ENCODE measurements at places on chromosomes 5 and 9.

GRCh38 chr9:124852121-124852828, 985 bp upstream of the WDR38 start:
- no peak for DNase-seq

GRCh38 chr5:20335978-20336377, 348.0 kb upstream of the CDH18 start:
- DNase-seq, result no peak

DNA sequence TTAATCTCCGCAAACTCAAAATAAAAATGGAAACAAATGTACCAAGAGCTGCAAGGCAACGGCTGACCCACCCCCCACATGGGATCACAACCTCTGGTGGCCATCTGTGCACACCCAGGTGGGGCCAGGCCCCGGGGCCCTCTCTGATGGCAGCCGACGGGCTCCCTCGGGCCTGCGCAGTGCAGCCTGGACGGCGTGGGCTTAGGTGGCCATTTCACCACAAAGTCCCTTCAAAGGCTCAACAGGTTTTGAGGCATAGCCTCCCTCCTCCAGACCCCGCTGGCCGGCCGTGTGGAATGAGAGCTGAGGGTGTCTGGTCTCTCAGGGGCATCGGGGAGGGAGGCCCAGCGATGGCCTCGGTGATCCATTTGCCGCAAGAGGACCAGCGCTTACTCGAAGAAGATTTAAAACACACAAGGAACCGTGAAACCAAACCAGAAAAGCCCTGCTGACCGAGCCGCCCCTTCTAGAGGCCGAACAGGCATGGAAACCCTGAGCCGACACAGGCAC, 42.7 kb upstream of the CEP72 start:
- DNase-seq, result no peak

GRCh38 chr5:159189310-159189709, 20.0 kb downstream of the RNF145 start:
- DNase-seq, result no peak

GRCh38 chr9:134007150-134007549, 15.0 kb upstream of the VAV2 start:
- DNase-seq, result no peak

GRCh38 chr9:37562826-37563225, 13.4 kb downstream of the FBXO10 start:
- DNase-seq, result no peak

DNA sequence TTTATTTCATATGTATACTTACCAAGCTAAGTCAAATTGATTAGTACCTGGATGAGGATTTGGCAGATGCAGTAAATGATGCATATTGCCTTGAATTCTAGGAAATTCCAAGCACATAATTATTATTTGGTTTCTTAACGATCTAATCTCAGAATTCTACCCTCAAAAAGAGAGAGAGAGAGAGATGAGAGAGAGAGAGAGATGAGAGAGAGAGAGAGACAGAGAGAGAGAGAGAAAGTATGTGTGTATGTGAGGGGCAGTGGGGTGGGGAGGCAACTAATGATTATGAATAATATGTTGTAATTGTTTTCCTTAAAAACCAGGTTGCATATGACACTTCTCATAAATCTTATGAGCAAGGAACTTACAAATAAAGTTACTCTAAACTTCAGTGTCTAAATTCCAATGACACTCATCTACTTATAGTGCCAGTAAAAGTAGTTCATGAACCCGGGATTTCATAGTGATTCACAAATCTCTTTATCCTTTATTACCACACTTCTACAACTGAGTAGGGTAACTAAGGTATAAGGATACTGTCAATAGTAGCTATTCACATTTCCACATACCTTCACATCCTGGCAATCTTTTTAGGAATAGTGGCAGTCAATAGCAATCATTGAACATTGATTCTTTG, 60.5 kb upstream of the EDIL3 start:
- DNase-seq, result no peak

DNA sequence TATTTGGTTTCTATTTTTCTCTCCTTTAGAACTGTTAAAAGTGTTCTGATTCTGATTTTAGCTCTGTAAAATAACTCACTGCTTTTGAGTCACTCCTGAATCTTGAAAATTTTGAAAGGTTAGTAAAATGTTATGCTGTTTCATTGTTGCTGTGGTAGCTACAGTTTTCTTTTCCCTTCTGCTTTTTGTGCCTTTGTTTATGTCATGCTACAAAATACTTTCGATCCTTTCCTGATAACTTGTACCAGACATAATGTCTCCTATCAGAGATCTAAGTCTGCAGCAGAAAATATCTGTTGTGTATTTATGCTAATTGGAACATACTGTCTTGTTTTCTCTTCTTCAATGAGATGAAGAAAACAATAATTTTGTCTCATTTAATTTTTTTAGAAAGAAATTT, 26.9 kb upstream of the CEP120 start:
- DNase-seq, result no peak

DNA sequence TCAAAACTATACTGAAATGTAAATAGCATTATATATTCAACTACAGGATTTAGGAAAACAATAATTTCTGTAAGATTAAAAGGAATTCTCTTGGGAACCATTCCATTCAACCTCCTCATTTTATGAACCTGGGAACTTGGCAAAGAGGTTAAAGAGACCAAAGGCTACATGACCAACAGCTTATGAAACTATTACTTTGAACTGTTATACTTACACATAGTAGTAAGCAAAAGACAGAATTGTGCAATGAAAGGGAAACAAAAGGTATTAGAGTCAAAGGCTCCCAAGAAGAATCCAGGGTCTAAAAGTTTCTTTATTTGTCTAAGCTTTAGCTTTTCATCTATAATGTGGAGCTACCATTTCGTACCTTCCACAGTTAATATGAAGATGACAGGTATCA, 7.2 kb downstream of the C9orf72 start:
- no peak for DNase-seq

DNA sequence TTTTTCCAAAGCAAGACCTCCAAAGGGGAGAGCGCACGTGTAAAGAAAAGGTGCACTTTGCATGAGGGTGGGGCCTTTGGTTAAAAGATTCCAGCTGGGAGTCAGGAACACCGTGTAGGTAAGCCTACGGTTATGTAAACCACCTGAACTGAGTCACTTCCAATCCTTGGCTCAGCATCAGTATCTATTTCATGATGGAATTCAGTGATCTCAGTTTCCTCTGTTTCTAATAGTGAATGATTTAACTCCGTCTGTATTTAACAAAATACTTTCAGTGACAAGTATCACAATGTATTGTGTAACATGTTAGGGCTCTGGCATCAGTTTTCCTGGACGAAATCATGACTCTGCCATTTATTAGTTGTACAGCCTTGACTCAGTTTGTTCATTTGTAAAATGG, 1.3 kb upstream of the SVEP1 start:
- no peak for DNase-seq
